Stimulated activated CD8-positive, alpha-beta memory T cell treated with anti-CD3 and anti-CD28 coated beads, Interleukin-2, amount 100 ng/mL, for 1 hour (primary cell): ENCODE measurements at places on chromosomes 16 and 17.

- DNase-seq = no peak
Observed at GRCh38 chr16:85398688-85399582, 214.2 kb upstream of the GSE1 start.

GRCh38 chr16:4309833-4310266, 6.0 kb upstream of the GLIS2 start:
- no peak for DNase-seq

GRCh38 chr17:34892461-34893249, 68.6 kb downstream of the CCT6B start:
- no peak for DNase-seq

DNA sequence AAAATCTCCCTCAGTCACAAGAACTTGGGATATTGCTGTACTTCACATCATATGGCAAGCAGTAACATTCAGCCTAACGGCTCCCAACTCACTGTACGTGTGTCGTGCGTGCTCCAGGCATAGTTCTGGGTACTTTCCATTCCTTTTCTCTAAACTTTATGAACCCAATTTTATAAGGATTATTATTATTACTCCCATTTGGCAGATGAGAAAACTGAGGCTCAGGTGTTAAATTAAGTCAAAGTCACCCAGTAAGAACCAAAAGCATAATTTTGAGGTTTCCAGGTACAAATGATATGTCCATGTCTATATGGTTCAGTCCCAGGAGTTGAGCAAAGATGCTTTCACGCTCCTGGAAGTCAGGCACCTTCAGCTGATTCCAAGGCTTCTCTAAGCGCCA, 4.8 kb upstream of the C1QBP start:
- no peak for DNase-seq

GRCh38 chr16:61007694-61008093, 1028.5 kb downstream of the CDH8 start:
- no peak for DNase-seq

- DNase-seq = peak; percentile 67
Observed at GRCh38 chr16:87636050-87636684, 33.9 kb downstream of the JPH3 start.

- no peak for DNase-seq
Observed at GRCh38 chr17:28407130-28407973, 1.3 kb upstream of the SLC46A1 start.

DNA sequence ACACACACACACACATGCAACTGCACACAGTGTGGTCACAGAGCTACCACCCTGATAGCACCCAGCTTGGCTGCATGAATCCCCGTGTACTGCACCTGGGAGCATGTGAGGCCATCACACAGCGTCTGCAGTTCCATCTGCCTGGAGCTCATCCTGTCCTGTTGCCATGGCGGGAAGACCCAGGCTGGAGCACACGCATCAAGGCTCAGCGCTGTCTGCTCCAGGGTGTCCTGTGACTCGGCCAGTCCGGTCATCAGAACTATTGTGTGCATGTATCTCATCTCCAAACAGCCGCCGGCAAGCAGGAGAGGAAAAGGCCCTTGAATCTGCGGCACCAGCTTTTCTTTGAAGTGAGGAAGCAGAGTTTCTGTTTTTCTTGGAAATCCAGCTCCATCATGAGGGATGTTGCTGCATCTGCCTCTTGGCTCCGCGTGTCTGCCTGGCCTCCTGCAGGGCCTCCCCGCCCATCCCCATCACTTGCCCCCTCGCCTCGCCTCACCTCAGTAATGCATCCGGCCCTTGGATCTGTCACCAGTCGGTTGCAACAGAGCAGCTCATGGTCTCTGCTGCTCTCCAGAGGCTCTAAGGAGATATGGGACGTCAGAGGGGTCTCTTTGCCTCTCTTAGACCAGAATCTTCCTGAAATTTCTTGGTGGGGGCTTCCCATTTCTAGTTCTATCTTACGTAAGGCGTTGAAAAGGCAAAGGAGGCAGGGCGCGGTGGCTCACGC, 23.7 kb downstream of the CACNG4 start:
- no peak for DNase-seq

DNA sequence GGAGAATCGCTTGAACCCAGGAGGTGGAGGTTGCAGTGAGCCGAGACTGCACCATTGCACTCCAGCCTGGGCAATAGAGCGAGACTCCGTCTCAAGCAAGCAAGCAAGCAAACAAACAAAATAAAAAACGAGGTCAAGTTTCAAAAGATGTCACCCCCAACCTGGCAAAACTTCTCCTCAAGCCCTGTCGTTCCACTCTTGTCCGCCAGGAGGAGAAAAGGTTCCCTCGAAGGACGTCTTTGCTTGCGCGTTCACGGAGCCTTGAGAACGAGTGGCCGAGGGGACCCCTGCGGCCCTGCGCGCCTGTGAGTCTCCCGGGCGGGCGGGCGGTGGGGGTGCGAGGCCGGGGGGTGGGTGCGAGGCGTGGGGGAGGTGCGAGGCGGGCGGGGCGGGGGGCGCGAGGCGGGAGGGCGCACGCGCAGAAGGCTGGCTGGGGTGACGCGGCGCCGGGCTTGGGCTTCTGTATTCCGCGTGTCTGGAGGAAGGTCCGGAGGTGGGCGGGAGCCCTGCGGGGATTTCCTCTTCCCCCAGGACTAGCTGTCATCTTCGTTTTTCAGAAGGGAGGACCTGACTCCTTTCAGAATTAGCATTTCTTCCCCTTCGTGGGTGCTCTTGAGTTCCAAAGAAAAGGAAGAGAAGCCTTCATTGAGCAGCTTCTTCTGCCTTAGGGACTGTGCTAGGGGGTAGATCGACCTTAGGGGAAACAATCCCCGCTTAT, 3.7 kb downstream of the SLC52A1 start:
- peak; percentile 54 for DNase-seq

- no peak for DNase-seq
Observed at GRCh38 chr16:76164970-76165558, 112.1 kb upstream of the CNTNAP4 start.

GRCh38 chr17:34979650-34980352, 511 bp upstream of the LIG3 start:
- no peak for DNase-seq

DNA sequence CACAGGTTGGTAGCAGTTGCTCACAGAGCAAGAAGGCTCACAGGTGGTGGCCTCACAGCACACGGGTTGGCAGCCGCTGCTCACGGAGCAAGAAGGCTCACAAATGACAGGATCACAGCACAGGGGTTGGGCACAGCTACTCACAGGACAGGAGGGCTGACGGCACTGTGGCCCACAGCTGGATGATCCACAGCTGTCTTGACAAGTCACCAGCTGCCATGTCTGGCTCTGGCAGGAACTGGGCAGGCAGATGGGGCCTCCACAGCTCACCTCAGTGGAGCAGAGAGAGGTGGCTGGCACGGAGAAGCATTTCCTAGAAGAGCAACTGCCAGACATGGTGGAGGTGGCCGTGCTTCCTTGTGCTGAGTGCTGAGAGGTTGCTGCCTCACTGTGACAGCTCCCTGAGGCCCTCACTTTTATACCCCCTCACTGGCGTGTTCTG, at the start of gene KRTAP16-1:
TSS of gene KRTAP16-1 (minus strand) at position 392 of the 442 bp plus-strand sequence. CDS start at position 336, 56 bp downstream.
- peak; percentile 17 for DNase-seq

GRCh38 chr16:2532494-2533141, 1.4 kb upstream of the CEMP1 start:
- no peak for DNase-seq

GRCh38 chr16:85449191-85449884, 163.8 kb upstream of the GSE1 start:
- DNase-seq = no peak

GRCh38 chr17:42459256-42459800, 650 bp downstream of the ATP6V0A1 start:
- DNase-seq = no peak

DNA sequence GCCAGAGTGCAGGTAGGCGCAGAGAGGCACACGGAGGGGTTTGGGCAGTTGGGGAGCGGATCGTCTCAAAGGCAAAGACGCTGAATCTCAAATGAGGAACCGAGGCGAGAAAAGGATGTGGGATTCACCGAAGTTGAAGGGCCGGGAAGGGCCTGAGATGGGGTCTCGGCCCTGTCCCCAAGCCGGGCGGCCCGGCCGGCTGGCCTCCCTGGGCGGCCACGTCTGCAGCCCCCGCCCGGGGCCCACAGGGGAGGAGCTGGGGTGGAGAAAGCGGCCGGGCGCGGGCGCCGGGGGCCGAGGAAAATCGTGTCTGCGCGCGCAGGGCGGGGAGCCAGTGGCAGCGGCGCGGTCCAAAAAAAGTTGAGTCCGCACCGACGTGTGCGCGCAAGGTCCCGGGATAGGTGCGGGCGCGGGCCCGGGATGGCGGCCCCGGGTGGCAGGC, 458 bp downstream of the SLC12A4 start:
- DNase-seq = no peak

- DNase-seq = no peak
Observed at GRCh38 chr16:31458073-31458843, 1.0 kb upstream of the ARMC5 start.

- no peak for DNase-seq
Observed at GRCh38 chr16:84259691-84260090, 19.9 kb upstream of the KCNG4 start.

- no peak for DNase-seq
Observed at GRCh38 chr16:89805136-89805905, 11.1 kb downstream of the FANCA start.

DNA sequence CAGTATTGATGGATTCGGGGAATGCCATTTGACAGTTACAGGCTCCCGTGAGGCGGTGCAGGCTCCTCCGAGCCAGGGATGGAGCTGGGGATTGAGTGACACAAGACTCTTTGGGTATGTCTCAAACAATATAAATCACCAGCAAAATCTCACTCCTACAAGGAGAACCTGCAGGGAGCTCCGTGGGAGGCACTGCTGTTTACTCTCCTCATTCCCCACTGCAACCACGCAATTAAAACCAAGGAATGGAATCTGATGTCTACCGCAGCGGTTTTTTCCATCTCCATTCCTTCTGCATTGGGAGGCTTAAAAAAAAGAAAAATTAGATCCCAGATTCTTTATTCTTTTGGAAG, 157.9 kb downstream of the WWOX start:
- DNase-seq = no peak

DNA sequence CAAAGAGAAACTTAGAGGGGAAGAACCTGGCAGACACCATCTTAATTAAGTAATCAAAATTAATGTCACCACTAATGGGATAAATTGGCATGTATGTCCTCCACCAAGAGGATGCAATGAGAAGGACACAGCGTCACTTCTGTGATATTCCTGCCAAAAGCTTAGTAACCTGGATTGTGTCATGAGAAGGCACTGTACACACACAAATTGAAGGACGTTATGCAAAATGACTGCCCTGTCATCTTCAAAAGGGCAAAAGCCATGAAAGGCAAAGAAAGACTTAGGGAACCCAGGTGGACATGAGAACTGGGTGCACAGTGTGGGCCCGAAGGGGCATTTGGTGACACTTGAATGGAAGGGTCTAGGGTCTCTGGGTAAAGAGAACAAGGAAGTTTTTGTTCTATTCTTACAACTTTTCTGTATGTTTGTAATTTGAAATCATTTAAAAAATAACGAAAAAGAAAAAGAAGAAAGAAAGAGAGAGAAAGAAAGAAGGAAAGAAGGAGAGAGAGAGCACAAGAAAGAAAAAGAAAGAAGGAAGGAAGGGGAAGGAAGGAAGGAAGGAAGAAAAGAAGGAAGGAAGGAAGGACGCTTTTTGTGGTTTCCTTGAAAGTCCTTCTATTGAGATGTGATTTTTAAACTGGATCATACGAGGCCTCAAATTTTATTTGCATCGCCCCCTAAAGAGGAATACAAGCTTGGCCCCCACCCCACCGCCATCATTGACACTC, 4.0 kb upstream of the APOH start:
- no peak for DNase-seq
